NCI-H1092 treated with DMSO at 0.1 percent for 48 hours (cell line): ENCODE measurements at places on chromosomes 2 and 18.

- no peak for DNase-seq
Observed at GRCh38 chr2:61144697-61145268, 17.2 kb upstream of the C2orf74 start.

DNA sequence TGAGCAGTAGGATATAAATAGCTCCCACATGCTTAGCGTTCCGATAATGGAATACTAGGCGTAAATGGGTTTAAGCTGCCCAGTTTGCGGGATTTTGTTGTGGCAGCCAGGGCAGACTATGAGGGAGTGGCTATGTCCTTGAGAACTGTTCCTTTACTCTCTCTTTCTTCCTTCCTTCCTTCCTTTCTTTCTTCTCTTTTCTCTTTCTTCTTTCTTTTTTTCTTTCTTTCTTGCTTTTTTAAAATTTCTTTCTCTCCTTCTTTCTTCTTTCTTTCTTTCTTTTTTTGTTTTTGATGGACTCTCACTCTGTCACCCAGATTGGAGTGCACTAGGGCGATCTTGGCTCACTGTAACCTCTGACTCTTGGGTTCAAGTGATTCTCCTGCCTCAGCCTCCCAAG, 9.1 kb upstream of the PRELID3A start:
- no peak for DNase-seq

DNA sequence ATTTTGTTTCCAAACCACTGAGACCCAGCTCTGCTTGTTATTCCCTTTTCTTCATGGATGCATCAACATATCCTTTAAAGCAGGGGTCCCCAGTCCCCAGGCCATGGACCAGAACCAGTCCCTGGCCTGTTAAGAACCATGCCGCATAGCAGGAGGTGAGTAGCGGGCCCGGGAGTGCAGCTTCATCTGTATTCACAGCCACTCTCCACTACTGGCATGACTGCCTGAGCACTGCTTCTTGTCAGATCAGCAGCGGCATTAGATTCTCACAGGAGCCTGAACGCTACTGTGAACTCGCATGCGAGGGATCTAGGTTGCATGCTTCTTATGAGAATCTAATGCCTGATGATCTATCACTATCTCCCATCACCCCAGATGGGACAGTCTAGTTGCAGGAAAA, 1.6 kb upstream of the POLI start:
- DNase-seq: no peak

- no peak for DNase-seq
Observed at GRCh38 chr2:176171351-176172006, 14.4 kb downstream of the HOXD3 start.

DNA sequence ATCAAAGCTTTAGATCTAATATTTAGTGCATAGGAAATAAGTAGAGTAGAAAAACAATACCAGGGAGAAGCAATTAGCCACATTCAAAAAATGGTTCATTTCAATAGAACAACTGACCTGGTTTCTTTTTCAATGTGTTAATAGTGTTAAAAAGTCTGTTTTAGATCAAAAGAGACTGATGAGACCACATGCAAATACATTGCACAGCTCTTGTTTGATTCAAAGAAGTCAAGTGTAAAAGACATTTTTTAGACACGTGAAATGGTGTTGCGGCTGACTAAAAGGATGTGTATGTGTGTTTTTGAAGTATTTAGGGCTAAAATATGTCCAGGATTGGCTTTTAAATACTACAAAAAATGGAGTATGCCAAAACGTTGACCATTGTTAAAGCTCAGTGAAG, 1.2 kb upstream of the AOX1 start:
- no peak for DNase-seq

DNA sequence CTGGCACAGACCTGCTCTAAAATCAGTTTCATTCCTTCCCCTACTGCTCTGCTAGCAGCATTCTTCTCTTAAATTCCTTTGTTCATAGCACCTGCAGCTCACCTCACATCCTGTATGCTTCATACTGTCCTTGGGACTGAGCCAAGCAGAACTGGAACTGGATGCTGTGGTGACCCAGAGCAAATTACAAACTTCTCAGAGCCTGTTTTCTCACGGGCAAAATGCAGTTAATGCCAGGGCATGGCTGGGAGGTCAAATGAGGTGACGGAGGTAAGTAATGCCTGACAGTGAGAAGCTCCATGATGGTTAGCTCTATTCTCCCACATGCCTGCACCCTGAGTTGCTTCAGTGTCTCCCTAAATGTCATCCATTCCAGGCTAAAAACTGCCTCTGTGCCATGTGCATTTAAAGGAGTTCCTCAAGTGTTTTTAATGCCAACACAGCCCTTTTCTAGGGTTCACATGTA, 29.7 kb downstream of the C2orf42 start:
- no peak for DNase-seq

DNA sequence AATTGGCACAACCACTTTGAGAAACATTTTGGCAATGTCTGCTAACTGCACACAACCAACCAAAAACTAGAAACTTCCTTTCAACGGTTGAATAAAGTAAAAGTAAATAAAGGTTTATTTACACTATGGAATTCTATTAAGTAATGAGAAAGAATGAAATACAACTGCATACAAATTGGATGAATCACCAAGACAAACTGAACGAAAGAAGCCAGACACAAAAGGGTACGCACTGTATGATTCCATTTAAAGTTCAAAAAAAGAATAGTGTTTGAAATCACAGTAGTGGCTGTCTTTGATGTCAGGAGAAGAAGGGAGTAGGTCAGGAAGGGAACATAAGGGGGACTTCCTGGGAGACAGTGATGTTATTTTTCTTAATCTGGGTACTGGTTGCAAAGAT, 46.5 kb upstream of the SULT1C3 start:
- DNase-seq: no peak

- DNase-seq: no peak
Observed at GRCh38 chr18:39435996-39436395, 1870.4 kb upstream of the CELF4 start.

- DNase-seq: no peak
Observed at GRCh38 chr2:38572167-38572566, 30.6 kb downstream of the HNRNPLL start.

GRCh38 chr2:201406077-201406662, 45.1 kb downstream of the TRAK2 start:
- no peak for DNase-seq

DNA sequence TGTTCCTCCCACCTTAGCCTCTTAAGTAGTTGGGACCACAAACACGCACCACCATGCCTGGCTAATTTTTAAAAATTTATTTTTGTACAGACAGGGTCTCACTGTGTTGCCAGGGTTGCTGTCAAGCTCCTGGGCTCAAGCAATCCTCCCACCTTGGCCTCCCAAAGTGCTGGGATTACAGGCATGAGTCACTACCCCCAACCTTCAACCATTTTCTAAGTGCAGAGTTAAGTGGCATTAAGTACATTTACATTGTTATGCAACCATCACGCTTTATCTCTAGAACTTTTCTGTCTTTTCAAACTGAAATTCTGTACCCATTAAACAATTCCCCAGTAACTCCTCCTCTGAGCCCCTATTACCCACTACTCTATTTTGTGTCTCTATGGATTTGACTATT, 45.9 kb upstream of the AFF3 start:
- DNase-seq: no peak
